Stimulated activated CD4-positive, alpha-beta T cell treated with anti-CD3 and anti-CD28 coated beads, Interleukin-4, amount 100 ng/mL, for 48 hours (primary cell): ENCODE measurements at places on chromosomes 7 and 10.

GRCh38 chr7:155885167-155886155 lies 73.2 kb upstream of the SHH start:
- DNase-seq, result no peak

DNA sequence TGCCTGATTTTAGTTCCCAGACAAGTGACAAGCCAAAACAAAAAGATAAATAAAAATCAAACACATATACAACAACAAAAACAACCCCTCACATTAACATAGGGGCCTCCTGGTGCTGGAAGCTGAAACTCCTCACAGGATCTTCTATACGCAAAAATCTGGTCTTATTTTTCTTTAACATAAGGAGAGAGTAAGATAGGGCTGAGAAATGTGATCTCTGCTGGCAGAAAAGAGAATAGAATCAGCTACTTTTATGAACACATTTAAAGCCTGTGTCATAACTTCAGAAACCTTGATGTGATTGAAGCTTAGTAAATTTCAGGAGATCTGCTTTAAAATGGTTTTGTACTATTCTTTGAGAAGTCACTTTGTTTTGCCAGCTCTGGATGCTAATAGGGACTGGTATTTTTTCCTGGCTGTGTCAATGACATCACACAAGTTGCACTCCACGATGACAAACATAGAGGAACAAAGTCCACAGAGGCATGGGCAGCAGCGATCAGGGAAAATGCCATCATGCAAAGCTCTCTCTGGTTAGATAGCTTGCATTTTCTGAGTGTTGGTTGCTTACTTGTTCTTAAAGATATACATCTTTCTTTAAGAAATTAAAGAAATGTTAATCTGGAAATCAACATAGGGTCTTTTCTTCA lies 176.6 kb upstream of the SP4 start:
- no peak for DNase-seq

DNA sequence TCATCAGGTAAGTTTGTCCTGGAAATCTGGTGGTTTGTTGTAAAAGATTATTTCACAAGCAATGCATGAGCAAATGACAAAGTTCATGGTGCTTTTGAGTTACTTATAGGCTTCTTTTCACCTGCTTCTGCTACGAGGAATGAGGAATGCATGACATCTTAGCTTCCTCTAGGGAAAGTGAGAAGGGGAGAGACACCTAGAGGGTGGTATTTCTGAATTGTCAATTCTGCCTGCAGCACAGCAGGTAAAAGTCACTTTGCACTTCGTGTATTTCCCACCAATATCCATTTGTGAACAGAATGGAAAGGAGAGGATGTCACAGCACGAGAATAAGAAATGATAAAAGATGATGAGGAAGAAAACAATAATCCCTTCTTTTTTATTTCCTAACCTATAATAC lies 153.4 kb upstream of the FEZF1 start:
- no peak for DNase-seq

DNA sequence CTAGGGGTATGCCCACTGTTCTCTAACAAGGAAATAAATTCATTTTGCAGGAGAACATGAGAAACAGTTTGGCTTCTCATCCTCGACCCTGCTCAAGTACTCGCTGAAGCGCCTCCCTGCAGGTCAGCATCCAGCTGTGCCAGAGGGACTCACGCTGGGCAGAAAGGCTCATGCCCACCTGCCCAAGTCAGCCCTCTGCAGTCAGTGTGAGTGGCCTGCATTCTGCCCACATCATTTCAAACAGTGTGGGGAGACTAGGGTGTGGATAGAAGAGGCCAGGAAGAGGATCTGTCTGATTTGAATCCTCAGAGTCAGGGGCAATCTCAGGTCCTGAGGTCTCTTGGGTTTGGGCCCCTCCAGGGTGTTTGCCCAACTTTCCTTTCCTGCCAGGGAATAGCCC lies 297.8 kb downstream of the ELMO1 start:
- no peak for DNase-seq
